PC-9 (cell line): ENCODE measurements at places on chromosomes 7 and 10.

DNA sequence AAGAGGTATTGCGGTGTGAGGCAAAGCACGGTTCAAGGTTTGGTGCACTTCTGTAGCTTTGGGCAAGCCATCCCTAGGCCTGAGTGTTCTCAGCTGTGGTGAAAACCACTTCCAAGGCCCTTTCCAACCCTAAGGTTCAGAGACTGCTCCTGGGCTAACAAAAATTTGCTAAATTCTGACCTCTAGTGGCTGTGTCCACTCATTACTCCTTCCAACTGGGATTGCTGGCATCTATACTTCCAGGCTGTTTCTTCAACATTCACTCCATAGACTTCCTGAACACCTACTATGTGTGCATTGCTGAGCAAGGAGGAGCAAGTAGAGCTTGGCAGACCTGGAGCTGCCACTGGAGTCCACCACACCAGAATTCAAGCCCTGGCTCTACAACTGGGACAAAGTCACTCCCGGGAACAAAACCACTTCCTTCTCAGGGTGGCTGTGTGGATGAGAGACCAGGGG lies 29.3 kb upstream of the SH3PXD2A start:
- no peak for DNase-seq

- DNase-seq, result peak; percentile 97
These were observed 41.1 kb downstream of the ZC3HC1 start for GRCh38 chr7:130009848-130010688.

DNA sequence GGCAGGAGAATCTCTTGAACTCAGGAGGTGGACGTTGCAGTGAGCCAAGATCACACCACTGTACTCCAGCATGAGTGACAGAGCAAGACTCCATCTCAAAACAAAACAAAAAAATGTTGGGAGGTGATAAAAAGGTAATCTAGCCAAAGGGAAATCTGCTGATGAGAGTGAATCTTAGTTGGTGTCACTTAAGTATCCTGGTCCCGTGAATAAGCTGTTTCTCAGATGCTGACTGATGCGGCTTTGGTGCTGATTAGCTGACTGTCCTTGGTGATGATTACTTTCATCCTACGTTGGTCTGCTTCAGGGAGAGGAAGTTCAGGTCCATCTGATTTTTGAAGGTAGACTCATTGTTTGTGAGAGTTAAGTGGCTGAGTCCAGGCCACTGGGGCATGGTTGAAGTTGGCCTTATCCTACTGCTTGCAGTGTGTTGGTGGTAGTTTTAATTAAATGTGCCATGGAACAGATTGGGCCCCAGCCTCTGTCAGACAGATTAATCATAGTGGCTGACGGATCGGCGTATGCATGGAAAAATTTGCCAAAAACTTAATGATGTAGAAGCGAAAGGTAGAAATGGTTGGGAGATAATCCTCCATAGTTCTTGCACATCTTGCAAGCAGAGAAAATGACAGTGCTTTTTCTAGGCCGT lies 17.4 kb upstream of the TMEM236 start:
- DNase-seq, result no peak

DNA sequence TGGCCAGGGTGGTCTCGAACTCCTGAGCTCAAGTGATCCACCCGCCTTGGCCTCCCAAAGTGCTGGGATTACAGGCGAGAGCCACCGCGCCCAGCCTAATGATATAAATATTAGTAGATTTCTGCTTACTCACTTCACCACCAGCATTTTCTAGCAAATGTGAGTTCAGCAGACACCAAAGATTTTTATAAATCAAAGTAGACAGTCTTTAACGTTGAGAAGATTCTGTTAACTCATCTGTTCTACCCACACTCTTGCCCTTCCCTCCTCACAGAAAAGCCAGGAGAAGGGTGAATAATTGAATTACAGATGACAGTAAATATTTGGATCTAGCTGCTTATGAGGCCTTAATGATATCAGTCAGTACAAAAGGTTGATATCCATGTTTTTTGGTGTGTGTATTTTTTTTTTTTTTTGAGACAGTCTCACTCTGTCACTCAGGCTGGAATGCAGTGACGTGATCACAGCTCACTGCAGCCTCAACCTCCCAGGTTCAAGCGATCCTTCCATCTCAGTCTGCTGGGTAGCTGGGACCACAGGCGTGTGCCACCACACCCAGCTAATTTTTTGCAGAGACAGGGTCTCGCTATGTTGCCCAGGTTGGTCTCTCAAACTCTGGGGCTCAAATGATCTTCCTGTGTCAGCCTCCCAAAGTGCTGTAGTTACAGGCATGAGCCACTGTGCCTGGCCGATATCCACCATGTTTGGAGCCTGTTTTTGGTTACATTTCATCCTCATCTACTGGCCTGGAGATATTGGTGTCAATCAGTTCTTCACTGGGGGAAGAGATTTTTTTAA lies 120.5 kb downstream of the CUX1 start:
- DNase-seq, result no peak

- no peak for DNase-seq
These were observed 499.6 kb upstream of the LRRN3 start for GRCh38 chr7:110591341-110591740.

GRCh38 chr7:84510505-84510904 lies 315.9 kb upstream of the SEMA3A start:
- DNase-seq, result no peak

GRCh38 chr7:75716992-75717626 lies 21.6 kb downstream of the HIP1 start:
- DNase-seq, result no peak

DNA sequence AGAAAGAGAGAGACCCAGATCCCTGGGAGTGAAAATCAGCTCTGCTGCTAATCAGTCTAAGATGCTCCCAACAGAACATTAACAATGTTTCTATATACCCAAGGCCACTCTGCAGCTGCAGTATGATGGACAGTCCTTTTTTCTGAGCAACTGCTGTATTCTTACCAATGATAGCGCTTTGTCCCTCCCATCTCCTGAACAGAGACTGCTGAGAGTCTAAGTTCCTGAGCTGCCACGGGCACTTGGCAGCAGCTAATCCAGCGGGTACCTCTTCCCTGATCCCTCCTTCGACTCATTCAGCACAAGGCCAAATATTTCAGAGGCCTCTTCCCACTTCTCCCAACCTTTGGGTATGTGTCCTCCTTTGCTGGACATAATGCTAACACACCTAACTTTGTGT lies 7.7 kb downstream of the CPVL start:
- no peak for DNase-seq

- DNase-seq, result no peak
These were observed 4.5 kb downstream of the LYZL2 start for GRCh38 chr10:30625080-30625479.

- DNase-seq, result no peak
These were observed 48.7 kb upstream of the UBN2 start for GRCh38 chr7:139182363-139182762.

DNA sequence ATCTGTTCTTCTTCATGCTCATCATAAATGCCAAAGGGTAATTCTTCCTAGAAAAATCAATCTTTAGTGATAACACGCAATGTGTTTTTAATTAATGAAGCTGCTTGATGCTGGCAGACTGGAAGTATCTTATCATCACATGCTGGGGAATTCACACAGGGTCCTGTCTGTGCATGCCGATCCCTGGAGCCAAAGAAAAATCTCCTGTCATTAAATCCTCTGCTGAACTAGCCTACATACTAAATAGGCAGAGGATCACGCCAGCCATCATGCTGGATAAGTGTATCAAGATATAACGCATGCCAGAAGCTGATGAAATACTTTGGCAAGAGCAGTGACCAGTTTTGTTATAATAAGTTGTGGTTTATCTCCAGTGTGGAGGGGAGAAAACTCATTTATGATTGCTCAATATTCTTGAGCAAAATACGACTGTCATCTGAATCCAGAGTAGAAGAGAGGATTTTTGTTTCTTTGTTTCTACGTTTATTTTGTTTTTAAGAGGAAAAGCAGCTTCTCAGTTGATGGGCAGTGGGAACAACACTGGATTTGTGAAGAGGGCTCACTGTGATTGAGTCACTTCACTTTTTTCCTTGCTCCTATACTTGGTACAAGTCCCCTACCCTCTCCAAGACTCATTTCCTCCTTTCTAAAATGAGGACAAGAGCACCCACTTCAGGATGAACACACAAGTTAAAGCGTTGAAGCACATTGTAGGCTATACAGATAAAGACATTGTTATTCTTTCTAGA lies 649.1 kb downstream of the TNS3 start:
- DNase-seq, result peak; percentile 21

DNA sequence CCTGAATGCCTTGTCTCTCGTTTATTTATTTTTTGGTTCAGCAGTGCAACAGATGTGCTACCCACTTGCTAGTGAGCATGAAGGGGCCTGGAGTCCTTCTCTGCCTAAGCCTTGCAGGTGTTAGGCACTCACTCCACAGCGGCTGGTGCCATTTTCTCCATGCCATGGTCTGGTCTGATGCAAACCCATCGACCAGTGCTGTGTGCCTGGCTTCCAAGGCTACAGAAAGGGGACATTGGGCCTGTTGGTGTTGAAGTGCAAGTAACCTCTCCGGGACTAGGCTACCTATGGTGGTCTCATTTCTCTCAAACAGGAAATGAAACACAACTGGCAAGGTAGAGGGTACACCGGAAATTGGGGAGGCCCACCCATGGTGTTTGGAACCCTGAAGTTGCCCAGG lies 198.1 kb downstream of the ADARB2 start:
- no peak for DNase-seq

GRCh38 chr10:127402596-127403409 lies 146.3 kb upstream of the NPS start:
- no peak for DNase-seq

- DNase-seq, result peak; percentile 84
These were observed 28.1 kb downstream of the DLG5 start for GRCh38 chr10:77898323-77899079.

- no peak for DNase-seq
These were observed 151.9 kb downstream of the ZMYND11 start for GRCh38 chr10:287026-287709.
